ENCODE measurements at places on chromosomes 13 and 19. TPM values are rescaled to one million over a fixed set of nuclear protein-coding genes. Genes with fewer than 3 reads are reported as not detected.

PSG1 gene
- total RNA-seq: not detected

ARHGAP45 gene
- 14.3 TPM for total RNA-seq

GRCh38 chr19:33333151-33333550, 30.8 kb upstream of the CEBPA start:
- no peaks in the 10 kb centered on the region for H3K36me3 ChIP-seq
- H3K4me3 ChIP-seq: no peak overlapping the region
- H3K4me1 ChIP-seq: no peaks in the 10 kb centered on the region
- DNase-seq: no peak
- H3K27me3 ChIP-seq: no peaks in the 10 kb centered on the region

DNA sequence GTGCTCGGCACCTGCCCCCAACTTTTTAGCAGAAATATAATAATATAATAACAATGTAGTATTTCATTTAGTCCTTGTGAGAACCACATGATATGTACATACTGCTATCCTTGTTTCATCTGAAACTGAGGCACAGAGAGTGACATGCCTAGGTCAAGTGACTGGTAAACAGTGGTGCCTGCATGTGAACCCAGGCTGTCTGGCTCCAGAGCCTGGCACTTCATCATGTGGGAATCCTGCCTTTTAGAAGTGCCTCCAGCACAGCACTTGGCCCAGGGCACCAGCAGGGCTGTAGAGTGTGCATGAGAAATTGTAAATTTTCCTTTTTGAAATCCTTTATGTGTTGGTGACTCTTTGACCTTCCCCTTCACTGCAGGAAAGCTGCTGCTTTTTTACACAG, 27.4 kb downstream of the PRAM1 start:
- H3K4me1 ChIP-seq: peaks cover 30% of the 10 kb centered on the region
- no peaks in the 10 kb centered on the region for H3K27me3 ChIP-seq
- H3K4me3 ChIP-seq: no peak overlapping the region
- no peak for DNase-seq
- H3K36me3 ChIP-seq: peaks cover 97% of the 10 kb centered on the region

DNA sequence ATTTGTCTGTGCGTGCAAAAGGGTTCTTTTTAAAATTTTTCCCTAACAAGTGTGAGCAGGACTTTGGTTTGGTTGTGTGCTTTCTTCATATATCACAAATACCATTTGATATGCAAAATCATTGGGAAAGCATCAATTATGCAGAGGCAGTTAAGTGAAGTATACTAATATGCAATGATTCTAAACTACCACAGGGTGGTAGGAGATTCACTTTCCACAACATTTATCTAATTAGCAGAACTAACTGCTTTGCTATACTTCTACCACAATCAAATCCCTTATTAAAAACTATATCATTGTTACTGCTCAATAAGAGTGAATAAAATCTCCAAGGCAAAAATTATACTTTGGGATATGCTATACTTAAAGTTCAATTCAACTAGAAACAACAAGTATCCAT, 2738.9 kb upstream of the PCDH20 start:
- no peaks in the 10 kb centered on the region for H3K27me3 ChIP-seq
- H3K4me3 ChIP-seq: no peak overlapping the region
- H3K27ac ChIP-seq: no peak overlapping the region
- DNase-seq: no peak

DNA sequence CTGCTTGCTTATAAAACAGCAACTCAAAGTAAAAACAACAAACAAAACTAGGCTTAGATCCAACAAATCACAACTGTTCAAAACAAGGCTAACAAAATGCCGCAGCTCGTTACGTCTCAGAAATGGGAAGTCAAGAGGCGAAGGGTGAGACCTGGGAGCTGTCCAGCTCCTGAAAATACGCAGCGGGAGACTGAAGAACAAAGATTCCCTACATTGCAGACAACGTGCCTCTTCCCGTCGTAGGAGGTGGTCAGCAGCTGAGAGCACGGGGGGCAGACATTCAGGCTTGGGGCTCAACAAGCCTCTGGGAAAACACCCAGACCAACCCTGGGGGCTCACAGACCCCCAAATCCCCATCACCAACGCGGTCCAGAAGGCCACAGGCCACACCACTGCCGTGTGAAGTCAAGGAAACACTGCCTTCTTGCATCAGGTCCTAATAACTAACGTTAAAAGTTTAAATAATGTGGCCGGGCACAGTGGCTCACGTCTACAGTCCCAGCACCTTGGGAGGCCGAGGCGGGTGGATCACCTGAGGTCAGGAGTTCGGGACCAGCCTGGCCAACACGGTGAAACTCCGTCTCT, 13.5 kb downstream of the PLPP2 start:
- no peak for DNase-seq
- peaks cover 6% of the 10 kb centered on the region for H3K36me3 ChIP-seq
- H3K4me3 ChIP-seq: no peak overlapping the region
- H3K27ac ChIP-seq: no peak overlapping the region
- no peaks in the 10 kb centered on the region for H3K4me1 ChIP-seq

DNA sequence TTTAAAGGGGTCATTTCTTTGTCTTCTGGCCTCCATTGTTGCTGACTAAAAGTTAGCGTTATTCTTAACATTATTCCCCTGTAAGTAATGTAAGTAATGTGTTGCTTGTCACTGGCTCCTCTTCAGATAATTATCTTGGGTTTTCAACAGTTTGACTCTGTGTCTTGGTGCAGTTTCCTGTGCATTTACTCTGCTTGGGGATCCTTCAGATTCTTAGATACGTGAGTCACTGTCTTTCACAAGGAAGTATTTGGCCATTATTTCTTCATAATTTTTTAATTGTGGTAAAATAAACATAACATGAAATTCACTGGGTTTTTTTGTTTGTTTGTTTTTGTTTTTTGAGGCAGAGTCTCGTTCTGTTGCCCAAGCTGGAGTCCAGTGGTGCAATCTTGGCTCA, 13.5 kb upstream of the OR7D2 start:
- no peaks in the 10 kb centered on the region for H3K27me3 ChIP-seq
- no peak overlapping the region for H3K4me3 ChIP-seq
- no peak for DNase-seq
- H3K27ac ChIP-seq: no peak overlapping the region
- H3K4me1 ChIP-seq: no peaks in the 10 kb centered on the region
- peaks cover 74% of the 10 kb centered on the region for H3K36me3 ChIP-seq

DNA sequence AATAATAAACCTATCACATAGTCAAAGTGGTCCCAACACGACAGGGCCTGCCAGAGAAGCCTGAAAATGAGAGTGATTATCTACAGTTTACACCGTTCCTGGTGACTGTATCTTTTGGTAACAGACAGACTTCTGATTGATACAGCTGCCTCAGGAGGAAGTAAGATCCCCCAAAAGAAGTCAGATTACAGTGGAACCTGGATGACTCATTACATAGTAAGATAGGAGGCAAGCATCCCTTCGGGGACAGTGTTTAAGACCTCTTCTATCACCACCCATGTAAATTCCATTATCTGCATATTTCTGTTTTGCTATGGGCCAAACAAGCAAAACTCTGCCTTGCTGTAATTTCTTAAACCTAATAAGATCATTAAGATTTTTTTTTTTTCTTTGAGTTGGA, 44.0 kb upstream of the FLT1 start:
- no peak overlapping the region for H3K4me3 ChIP-seq
- no peak overlapping the region for H3K27ac ChIP-seq
- no peak for DNase-seq
- H3K36me3 ChIP-seq: no peaks in the 10 kb centered on the region

- no peaks in the 10 kb centered on the region for H3K27me3 ChIP-seq
- H3K27ac ChIP-seq: peak within 1 kb of the TSS; percentile 74
- DNase-seq: peak; percentile 82
Measured at GRCh38 chr13:36919833-36920615, at the start of gene SMAD9. TSS of gene SMAD9 (minus strand) at chr13:36920238. CDS start at chr13:36879689, 40,549 bp downstream.

DNA sequence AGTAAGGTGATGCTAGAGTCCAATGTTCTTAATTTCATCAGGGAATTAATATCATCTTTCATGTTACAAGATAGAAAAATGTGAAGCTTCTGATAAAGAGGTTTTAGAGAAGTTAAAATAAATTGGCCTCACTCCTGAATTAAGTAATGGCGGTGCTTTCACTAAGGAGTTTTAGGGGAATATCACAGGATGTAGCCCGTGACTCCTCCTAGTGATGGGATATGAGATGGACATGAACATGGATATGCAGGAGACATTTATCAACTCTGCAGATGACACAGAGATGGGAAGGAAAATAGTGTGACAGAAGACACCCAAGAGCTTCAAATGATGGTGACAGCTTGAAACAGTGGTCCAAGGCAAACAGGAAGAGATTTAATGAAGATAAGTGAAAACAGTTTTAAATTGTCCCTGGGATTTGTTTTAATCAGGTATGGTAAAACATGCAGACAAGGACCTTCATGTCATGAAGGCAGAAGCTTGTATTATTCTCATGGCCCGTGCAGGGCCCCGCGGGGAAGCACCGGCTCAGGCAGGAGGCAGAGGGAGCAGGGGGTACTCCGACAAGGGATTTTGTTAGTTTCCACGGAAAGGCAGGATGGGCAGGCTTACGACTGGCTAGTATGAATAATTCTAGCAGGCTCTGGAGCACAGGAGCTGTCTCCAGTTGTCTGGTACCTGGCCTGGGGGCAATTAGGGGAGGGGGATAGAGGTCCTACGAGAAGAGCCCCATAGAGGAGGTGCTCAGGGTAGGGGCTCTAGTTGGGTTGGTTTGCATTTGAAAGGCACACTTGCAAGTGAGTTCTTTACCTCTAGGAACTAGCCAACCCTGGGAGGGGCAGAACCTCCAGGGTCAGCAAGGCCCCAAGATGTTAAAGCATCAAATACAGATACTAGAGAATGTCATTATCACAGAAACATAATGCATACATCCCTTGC, 38.7 kb upstream of the FARP1 start:
- no peaks in the 10 kb centered on the region for H3K4me1 ChIP-seq
- DNase-seq: no peak
- H3K27me3 ChIP-seq: no peaks in the 10 kb centered on the region
- no peak overlapping the region for H3K4me3 ChIP-seq
